ENCODE measurements at places on chromosomes 5 and 9.
A peak's percentile ranks its signal among the peaks of the same experiment; 100 is the strongest.

GRCh38 chr9:76374783-76375559 lies 19.3 kb downstream of the RFK start:
- DNase-seq = no peak

- no peak for DNase-seq
Measured at GRCh38 chr5:151036556-151036955, 16.2 kb downstream of the GPX3 start.

DNA sequence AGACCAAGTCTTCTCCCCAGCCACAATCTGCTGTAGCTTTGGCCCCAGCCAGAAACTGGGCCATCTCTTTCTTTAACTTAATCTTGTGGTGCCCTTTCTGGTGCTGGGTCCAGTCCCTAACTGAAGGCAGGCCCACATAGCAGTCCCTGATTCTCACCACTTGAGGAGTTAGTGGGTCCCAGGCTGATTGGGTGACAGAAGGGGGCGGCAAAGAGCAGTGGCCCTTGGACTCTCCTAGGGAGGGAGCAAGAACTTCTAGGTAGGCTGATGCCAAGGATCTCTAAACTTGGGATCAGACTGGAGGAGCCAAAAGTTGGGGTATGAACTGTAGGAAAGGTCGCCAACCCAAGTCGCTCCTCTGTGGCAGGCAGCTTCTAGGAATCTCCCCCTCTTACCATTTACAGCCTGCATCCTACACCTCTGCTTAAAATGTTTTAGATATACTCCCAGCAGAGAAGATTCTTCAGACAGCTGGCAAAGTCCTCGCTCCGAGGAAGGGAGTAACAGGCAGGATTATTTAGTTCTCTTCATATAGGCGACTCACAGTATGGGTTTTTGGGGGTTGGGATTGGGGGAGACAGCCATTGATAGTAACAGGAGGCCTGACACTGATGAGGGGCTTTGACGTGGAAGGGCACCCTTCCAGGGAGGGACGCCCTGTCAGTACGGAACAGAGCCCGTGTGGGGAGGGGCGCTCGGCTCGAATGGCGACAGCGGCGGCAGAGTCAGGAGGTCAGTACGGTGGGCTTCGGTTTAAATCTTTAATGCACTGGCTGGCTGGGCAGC lies 2.0 kb upstream of the CCL27 start:
- DNase-seq = peak; percentile 61

DNA sequence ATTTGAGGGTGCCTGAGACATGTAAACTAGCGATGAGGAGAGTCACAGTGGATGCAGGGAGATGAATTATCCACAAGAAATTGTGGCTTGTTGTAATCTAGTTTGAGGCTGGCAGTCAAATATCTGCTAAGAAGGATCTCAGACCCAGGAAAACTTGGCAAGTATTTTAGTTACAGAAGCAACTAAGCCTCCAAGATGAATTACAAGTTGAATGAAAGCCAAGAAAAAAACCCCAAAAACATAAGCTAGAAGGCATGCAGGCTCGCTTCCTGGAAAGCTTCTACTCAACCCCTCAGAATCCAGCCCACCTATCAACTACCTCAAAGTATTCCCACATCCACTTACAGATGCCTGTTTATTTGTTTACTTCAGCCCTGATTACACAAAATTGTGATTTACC lies 696.9 kb downstream of the MAT2B start:
- DNase-seq = no peak
